ENCODE measurements at places on chromosomes 1 and 21. TPM values are rescaled to one million over a fixed set of nuclear protein-coding genes. Genes with fewer than 3 reads are reported as not detected.
A peak's percentile ranks its signal among the peaks of the same experiment; 100 is the strongest.

KRTAP19-3 gene
- total RNA-seq, result not detected

SPRR2G gene
- total RNA-seq, result not detected

OLFML2B gene
- total RNA-seq, result 1.4 TPM

LHX8 gene
- not detected for total RNA-seq

DNA sequence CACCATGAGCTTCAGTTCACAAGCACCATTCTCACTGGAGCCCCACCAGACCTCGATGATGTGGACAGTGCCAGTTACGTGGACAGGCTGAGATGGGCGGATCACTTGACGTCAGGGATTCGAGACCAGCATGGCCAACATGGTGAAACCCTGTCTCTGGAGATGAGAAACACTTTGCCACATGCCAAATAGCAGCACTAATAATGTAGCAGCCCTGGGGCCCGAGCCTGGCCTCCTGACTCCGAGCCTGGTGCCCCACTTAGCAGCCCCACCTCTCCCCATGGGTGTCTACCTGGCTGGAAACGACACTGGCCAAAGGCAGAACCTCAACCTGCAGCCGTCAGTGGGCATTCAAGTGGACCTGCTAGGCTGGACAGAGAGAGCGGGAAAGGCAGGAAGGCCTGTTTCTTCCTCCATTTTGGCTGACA lies 129.1 kb downstream of the TOMM20 start:
- DNase-seq, result no peak
- H3K4me3 ChIP-seq, result no peak overlapping the region
- H3K36me3 ChIP-seq, result no peaks in the 10 kb centered on the region
- H3K27me3 ChIP-seq, result no peaks in the 10 kb centered on the region
- H3K27ac ChIP-seq, result no peak overlapping the region
- peaks cover 9% of the 10 kb centered on the region for H3K4me1 ChIP-seq

DNA sequence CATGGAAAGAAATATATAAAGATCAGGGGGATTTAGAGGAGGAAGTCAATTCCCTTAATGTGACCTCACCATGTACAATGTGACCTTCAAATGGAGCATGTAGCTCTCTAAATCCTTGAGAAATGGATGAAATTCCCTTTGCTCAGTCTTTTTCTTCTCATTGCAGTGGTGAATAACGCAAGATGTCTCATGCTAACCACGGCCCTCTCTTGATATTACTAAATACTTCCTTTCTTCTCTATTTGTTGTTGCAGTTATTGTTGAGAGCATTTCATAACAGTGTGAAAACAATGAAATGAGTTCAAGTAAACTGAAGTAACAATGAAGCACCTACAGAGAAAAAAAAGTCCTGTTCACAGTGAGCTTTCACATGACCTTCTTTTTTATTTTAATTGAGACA lies 55.6 kb downstream of the ZNF281 start:
- peaks cover 1% of the 10 kb centered on the region for H3K4me1 ChIP-seq
- DNase-seq, result no peak
- no peak overlapping the region for H3K4me3 ChIP-seq
- no peaks in the 10 kb centered on the region for H3K27me3 ChIP-seq
- H3K36me3 ChIP-seq, result no peaks in the 10 kb centered on the region
- no peak overlapping the region for H3K27ac ChIP-seq

DNA sequence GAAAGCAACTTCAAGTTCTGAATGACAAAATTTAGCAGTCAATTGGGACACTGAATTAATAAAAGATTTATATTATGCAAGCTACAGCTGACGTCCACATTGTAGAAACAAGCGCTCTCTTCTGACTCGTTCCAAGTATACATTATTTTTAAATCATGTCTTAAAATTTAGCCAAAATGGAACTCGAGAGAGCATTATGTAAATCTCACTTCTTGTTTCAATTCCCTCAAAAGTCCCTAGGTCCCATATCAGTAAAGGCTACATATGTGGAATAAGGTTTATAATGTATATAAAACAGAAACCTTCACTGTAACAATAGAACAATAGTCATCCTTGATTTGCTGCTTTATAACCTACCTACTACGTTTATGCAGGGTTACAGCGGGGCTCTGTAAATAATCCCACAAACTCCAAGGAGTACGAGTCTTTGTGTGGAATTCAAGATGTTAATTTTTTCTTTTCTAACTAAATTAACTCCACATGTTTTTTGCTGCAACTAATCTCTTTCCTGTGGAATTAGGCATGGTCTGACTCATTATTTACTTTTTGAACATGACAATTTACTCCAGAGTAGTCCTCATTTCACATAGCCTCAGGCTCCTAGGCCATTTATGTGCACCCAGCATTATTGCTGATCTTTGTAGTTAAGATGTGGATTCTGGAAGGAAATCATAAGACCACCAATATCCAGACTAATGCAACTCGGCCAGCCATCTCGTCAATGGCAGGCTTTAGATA lies 785.1 kb downstream of the LTN1 start:
- no peaks in the 10 kb centered on the region for H3K4me1 ChIP-seq
- H3K27ac ChIP-seq, result no peak overlapping the region
- H3K27me3 ChIP-seq, result no peaks in the 10 kb centered on the region
- no peaks in the 10 kb centered on the region for H3K36me3 ChIP-seq

GRCh38 chr1:47522935-47523834 lies 85.3 kb downstream of the FOXD2 start:
- H3K27me3 ChIP-seq, result no peaks in the 10 kb centered on the region
- H3K27ac ChIP-seq, result no peak overlapping the region
- no peaks in the 10 kb centered on the region for H3K36me3 ChIP-seq
- no peak overlapping the region for H3K4me3 ChIP-seq
- no peak for DNase-seq
- no peaks in the 10 kb centered on the region for H3K4me1 ChIP-seq

- H3K27me3 ChIP-seq, result no peaks in the 10 kb centered on the region
- peaks cover 2% of the 10 kb centered on the region for H3K4me1 ChIP-seq
- H3K36me3 ChIP-seq, result no peaks in the 10 kb centered on the region
Observed at GRCh38 chr21:28828021-28828420, 164.7 kb downstream of the LTN1 start.

DNA sequence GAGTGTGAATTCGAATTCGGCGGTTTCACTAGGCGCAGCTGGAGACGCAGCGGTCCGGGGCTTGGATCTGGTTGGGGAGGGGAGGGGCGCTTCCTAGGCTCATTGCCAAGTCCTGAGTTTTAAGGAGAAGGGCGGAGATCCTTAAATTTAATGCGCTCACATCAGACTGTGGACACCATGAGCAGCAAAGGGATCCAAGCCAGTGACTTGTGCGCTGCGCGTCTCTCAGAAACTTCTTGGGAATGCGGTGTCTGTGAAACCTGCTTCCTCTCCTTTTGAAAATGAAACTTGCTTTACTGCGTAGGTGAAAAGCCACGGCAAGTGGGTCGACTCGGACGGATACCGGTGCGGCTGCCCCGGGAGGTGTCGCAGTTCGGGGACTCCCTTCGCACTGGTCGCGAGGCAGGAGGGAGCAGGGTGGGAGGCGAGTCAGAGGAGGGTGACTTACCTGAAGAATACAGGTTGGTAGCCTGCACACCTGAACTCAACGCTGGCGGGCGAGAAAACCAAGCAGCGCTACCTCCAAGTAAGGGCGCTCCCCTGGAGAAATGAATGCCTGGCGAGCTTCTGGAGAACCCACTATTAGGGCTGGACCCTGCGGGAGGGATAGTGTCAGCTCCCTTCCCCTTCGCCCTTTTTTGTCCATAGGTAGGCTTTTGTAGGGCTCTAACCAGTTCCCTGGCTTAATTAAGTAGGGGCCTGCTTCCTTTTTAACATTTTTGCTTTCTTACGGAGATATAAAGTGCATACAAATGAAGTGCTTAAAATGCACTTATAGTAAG lies 992 bp downstream of the TENT5C start:
- H3K27ac ChIP-seq, result peak overlapping the region; percentile 89
- no peaks in the 10 kb centered on the region for H3K36me3 ChIP-seq
- H3K4me1 ChIP-seq, result no peaks in the 10 kb centered on the region
- no peak for DNase-seq

DNA sequence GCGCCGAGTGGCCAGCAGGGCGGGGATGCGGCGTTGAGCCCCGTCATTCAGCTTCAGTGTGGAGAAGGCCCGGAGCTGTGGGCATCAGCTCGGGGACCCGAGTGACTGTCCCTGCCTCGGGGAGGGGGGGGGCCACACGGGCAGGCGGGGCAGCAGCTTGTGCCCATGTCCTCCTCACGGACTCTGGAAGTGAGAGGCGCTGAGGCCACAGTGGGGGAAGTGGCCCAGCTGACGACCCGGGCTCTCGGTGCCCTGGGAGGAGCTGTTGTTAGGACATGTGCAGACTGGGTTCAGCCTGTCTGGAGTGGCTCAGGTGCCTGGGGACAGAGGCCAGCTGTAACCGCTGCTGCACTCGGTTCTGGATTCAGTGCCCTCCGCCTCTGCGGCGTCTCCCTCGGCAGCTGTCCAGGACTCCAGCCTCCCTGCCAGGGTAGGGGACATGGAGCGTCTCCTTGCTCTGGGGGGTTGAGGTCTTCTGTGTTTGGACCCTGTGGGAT lies 71.1 kb downstream of the SKI start:
- H3K36me3 ChIP-seq, result no peaks in the 10 kb centered on the region
- H3K4me3 ChIP-seq, result no peak overlapping the region
- H3K4me1 ChIP-seq, result peaks cover 21% of the 10 kb centered on the region
- no peak for DNase-seq
- H3K27me3 ChIP-seq, result no peaks in the 10 kb centered on the region

GRCh38 chr1:225114354-225114990 lies 185.0 kb downstream of the DNAH14 start:
- no peaks in the 10 kb centered on the region for H3K36me3 ChIP-seq
- no peak overlapping the region for H3K4me3 ChIP-seq
- no peaks in the 10 kb centered on the region for H3K4me1 ChIP-seq
- H3K27ac ChIP-seq, result no peak overlapping the region
- no peak for DNase-seq
- H3K27me3 ChIP-seq, result no peaks in the 10 kb centered on the region

GRCh38 chr1:80755944-80756343 lies 1044.8 kb upstream of the ADGRL2 start:
- no peak overlapping the region for H3K4me3 ChIP-seq
- no peaks in the 10 kb centered on the region for H3K4me1 ChIP-seq
- no peak for DNase-seq
- no peaks in the 10 kb centered on the region for H3K27me3 ChIP-seq

DNA sequence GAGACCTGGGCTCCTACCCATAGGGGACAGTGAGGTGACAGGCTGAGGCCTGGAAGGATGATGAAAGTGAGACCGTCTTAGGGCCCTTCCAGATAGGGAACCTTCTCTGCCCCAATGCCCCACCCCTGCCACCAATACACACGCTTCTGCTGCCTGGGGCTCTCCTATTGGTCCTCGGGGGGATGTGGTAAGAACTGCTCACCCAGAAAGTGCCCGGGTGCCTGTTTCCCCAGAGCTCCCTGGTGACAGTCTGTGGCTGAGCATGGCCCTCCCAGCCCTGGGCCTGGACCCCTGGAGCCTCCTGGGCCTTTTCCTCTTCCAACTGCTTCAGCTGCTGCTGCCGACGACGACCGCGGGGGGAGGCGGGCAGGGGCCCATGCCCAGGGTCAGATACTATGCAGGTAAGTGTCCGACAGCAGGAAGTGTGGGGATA lies 948 bp downstream of the SEMA4A start:
- H3K36me3 ChIP-seq, result no peaks in the 10 kb centered on the region
- no peak for DNase-seq
- H3K27me3 ChIP-seq, result no peaks in the 10 kb centered on the region

DNA sequence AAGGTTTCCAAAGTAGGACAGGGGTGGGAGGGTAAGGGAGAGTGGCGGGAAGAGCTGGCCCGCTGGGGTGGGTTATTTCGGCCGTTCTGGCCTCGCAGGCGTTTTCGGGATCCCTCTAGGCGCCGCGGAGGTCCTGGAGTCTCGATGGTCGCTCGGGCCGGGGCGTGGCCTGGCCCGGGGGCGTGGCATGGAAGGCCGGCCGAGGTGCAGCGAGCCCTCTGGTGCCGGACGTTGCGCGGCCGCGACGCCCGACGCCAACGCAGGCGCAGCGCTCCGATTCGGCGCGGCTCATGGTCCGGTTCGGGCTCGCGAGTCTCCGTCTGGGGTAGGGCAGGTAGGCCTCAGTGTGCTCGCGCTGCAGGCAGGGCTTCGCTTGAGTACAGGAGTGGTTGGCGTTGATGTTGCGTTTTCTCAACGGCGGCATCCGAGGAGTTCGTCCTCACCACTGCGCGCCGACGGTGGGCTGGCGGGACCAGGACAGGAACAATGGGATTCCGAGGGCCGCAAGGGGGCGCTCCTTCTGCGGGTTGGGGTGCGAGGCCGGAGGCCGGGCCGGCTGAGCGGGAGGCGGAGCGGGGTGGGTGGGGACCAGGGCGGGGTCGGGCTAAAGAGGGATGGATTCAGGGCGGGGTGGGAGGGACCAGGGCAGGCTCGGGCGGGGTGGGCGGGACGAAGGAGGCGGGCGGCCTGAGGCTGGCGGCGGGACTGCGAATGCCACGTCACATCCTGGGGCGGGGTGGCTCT lies at the start of gene PGBD2:
PGBD2 (plus strand) TSS at position 227 of the 744 bp plus-strand sequence. CDS start 7,628 bp downstream, outside the sequence.
- peak; percentile 93 for DNase-seq
- peaks cover 3% of the 10 kb centered on the region for H3K4me1 ChIP-seq
- H3K27me3 ChIP-seq, result no peaks in the 10 kb centered on the region
- H3K27ac ChIP-seq, result peak within 1 kb of the TSS; percentile 93

- no peak overlapping the region for H3K4me3 ChIP-seq
- no peaks in the 10 kb centered on the region for H3K36me3 ChIP-seq
- H3K4me1 ChIP-seq, result peaks cover 16% of the 10 kb centered on the region
- no peaks in the 10 kb centered on the region for H3K27me3 ChIP-seq
- H3K27ac ChIP-seq, result no peak overlapping the region
Observed at GRCh38 chr1:18951416-18951815, 5.1 kb downstream of the IFFO2 start.

GRCh38 chr21:34200288-34200905 lies 127.0 kb downstream of the MRPS6 start:
- no peak overlapping the region for H3K27ac ChIP-seq
- no peaks in the 10 kb centered on the region for H3K27me3 ChIP-seq
- no peak overlapping the region for H3K4me3 ChIP-seq

DNA sequence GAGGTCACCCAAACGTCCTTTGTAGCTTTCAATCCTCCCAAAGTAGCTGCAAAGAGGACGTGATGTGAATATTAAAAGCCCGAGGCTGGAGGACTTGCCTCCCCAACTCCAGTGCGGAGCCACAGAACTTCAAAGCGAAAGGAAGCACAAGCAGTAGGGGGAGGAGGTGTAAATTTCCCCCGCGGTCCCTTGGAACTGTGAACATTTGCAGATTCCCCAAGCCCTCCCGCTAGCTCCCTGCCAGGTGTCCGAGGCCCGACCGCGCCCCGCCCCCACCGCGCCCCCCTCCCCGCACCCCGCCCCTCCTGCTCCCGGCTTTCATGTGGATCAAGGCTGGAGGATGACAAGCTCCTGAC lies 41.5 kb upstream of the HAO2 start:
- no peak overlapping the region for H3K27ac ChIP-seq
- peak overlapping the region; percentile 30 for H3K4me3 ChIP-seq
- H3K4me1 ChIP-seq, result peaks cover 8% of the 10 kb centered on the region
- H3K36me3 ChIP-seq, result no peaks in the 10 kb centered on the region
- H3K27me3 ChIP-seq, result no peaks in the 10 kb centered on the region

DNA sequence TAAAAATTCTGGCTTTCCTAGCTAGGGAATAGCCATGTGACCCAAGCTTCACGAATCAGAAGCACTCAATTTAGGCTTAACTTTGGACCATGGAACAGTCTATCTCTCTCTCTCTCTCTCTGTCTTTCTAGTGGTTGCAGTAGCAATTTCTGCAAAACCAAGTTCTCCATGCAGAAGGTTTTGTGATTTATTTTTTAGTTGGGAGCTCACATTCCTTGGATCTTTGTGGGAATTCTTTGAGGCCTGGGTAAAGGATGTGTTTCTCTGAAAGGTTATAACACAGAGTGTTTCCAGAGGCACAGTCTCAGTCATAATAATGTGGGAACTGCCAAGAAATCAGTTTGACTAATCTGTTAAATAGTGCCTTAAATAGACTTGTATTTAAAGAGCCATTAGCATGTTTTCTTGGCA lies 112.3 kb upstream of the COL11A1 start:
- no peak overlapping the region for H3K4me3 ChIP-seq
- H3K4me1 ChIP-seq, result no peaks in the 10 kb centered on the region
- H3K27me3 ChIP-seq, result no peaks in the 10 kb centered on the region

GRCh38 chr1:154999571-155000410 lies 2.8 kb upstream of the ZBTB7B start:
- peaks cover 7% of the 10 kb centered on the region for H3K4me1 ChIP-seq
- no peaks in the 10 kb centered on the region for H3K27me3 ChIP-seq
- H3K36me3 ChIP-seq, result no peaks in the 10 kb centered on the region
- peak overlapping the region; percentile 82 for H3K4me3 ChIP-seq
- peak; percentile 66 for DNase-seq
